ENCODE measurements at places on chromosomes 13 and 19. TPM values are rescaled to one million over a fixed set of nuclear protein-coding genes. Genes with fewer than 3 reads are reported as not detected.

DNA sequence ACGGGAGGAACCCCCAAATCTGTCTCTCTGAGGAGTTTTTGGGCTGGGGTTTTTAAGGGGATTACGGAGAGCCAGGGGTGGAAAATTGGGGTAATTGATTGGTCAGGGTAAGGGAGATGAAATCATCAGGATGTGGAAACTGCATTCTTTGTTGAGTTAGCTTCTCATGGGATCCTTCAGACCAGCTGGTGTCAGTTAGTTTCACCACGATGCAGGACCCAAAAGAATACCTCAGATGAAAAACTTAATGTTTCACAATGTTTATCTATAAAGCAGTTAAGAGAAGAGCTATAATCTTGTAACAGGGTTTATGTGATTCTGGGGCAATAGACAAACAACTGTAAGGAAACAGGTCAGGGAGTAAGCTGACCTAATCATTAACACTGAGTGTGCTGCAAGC is 230.8 kb downstream of the POU4F1 start:
- no peak for DNase-seq

DNA sequence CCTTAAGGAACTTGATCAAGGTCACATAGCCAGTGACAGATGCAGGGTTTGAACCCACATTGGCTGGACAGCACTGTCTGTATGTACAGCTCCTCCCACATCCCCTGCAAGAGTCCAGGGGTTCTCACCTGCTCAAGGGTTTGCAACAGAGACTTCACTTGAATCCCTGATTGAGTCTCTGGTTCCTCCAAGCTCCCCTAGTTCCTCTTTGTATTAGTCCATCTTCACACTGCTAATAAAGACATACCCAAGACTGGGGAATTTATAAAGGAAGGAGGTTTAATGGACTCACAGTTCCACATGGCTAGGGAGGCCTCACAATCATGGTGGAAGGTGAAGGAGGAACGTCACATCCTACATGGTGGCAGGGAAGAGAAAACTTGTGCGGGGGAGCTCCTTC is 72.8 kb upstream of the CLDN10 start:
- DNase-seq, result no peak

DNA sequence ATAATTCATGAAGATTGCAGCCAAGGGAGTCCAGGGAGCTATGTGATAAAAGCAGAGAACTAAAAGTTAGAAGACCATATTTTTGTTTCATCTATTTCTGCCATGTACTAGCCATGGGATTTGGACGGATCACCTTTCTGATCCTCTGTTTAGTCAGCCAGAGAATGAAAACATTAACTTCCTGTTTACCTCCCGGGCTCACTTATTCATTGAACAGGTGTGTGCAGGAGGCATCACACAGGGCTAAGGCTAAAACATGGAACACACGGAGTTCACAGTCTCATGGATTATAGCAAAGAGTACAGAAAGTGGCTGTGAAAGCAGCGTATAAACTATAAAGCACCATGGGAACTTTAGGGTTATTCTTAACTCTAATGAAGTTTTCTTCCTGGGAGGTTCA is 96.8 kb downstream of the GPR12 start:
- DNase-seq, result no peak

The IGFL4 gene
- total RNA-seq, result not detected

GRCh38 chr13:31631071-31631470 is 108.3 kb upstream of the RXFP2 start:
- DNase-seq, result no peak

DNA sequence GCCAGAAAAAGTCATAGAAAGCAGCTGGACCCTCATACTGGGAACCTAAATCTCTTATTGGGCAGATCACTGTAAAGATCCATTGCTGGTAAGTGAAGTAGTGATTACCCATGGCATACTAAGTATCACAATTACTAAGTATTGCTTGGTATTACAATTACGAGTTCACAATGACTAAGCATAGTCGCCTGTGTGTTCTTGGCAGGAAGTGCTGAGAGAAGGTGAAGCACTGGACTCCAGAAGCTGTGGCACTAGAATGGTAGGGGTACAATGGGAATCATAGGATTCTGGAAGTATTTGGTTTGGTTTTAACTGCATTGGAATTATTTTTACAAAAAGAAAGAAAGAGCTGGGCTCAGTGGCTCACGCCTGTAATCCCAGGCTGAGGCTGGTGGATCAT is 20.3 kb downstream of the LGALS16 start:
- DNase-seq, result no peak

DNA sequence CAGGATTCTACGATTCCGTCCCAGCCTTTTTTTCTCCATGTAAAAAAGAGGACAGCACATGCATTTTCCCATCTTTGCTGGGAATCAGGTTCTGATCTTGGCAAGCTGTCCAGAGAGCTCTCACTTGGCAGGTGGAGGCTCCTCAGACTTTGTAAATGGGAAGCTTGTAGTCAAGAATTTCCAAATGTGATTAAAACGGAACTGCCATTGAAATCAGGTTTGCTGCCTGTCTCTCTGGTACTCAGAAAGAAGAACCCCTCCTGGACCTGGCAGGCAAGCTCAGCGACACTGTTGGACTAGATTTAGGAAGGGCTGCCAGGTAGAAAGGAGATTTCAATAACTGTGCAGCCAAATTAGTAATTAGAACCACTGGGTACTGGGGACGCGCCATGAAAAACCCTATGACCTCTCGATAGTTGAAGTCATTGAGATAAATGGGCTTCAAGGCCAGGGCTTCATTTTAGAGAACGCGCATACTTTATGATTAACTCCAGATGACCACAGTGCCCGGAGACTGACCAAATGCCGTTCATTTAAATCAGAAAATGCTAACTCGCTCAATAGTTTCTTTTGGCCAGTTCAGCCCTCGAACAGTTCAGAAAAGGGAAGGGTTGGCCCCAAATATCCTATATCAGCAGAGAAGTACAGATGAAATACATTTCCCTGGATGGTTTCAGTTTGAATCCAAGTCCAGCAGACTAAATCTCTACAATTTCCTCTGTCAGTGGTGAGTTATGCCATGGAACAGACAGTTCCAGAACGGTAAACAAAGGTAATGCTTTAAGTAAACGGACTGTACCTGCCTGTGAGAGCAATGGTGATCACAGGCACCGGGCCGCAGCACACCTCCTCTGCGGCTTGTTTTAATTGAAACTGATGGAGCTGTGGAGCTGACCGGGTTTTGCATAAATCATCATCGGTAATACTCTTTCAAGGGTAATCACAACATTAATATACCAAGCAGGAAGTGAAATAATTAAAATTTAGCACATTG is 517.4 kb downstream of the RFC3 start:
- no peak for DNase-seq

GRCh38 chr19:4691373-4691772 is 21.2 kb upstream of the MYDGF start:
- no peak for DNase-seq

DNA sequence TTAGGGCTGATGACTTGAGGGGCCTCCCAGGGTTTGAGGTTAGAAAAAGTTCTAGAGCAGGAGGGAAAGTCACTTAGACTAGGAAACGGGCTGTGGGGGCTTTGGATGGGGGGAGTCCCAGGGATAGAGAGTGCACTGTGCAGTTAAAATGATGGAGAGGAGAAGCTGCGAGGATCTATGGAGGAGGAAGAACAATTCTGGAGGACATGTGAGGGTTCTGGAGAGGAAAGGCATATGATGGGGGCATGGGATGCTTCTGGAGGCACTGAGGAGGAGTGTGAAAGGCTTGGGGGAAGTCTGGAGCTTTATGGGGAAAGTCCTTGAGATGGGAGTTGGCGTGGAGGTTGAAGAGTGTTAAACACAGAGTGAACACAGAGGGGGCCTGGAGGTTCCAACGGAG is 2.2 kb downstream of the KCNC3 start:
- DNase-seq, result no peak

- DNase-seq, result no peak
Measured at GRCh38 chr13:45838171-45838745, 13.3 kb downstream of the SIAH3 start.

GRCh38 chr19:2983351-2984214 is 6.2 kb downstream of the TLE6 start:
- DNase-seq, result no peak

DNA sequence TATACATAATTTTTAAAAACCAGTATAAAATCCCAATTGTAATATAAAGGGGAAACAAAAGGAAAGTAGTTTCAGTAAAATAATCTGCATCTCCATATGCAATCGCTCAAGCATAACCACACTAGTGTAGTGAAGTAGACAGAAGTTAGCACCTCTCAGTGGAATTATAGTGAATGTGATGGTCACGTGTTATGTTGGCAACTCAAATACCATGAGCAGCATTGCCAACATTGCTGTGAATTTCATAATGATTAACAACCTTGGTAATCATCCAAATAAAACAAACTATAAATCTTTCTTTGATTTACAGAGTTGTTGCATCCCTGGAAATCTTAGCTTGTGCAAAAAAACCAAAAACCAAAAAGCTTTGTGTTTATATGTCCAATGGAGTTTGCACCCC is 77.3 kb upstream of the SIAH3 start:
- peak; percentile 52 for DNase-seq

GRCh38 chr13:82934000-82934399 is 948.3 kb downstream of the SLITRK1 start:
- no peak for DNase-seq

DNA sequence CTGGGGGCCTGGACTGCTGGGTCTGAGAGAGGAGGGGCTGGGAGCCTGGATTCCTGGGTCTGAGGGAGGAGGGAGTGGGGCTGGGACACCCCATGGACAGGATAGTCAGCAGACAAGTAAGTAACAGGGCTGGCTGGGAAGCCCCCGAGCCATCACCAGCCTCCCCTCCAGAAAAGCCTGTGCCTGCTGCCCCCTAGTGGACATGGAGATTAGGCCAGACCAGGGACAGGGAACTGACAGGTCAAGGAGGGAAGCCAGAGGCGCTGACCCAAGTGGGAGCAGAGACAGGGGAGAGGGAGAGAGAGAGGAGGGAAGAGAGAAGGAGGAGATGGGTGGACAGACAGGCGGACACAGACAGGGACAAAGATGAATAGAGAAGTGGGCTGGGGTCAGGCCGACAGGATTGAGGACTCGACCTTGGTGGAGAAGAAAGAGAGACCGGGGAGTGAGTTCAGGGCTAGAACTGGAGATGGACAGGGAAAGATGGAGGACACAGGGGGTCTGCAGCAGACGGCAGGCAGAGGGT is 6.7 kb upstream of the ERFL start:
- DNase-seq, result peak; percentile 61

The KLHL26 gene
- 4.1 TPM for total RNA-seq

The FFAR3 gene
- not detected for total RNA-seq

The NRTN gene
- total RNA-seq, result 15.0 TPM

DNA sequence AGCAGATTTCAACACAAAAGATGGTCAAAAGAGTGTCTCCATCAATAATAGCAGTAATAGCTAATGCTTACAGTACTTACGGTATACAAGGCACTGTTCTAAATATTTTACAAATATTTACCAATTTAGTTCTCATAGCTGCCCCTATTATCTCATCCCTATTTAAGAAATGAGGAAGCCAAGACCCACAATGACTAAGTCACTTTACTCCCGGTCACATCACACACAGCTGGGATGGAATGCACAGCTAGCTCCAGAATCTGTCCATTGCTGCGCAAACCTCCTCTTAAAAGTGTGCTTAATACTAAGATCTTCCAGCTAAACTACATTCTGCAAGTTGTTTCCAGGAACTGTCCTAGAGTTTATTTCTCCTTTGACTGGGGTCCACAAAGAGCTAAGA is 63.4 kb downstream of the RAP2A start:
- DNase-seq, result no peak

GRCh38 chr13:75173457-75174356 is 308.3 kb downstream of the TBC1D4 start:
- DNase-seq, result no peak

The C19orf81 gene
- 13.5 TPM for total RNA-seq

DNA sequence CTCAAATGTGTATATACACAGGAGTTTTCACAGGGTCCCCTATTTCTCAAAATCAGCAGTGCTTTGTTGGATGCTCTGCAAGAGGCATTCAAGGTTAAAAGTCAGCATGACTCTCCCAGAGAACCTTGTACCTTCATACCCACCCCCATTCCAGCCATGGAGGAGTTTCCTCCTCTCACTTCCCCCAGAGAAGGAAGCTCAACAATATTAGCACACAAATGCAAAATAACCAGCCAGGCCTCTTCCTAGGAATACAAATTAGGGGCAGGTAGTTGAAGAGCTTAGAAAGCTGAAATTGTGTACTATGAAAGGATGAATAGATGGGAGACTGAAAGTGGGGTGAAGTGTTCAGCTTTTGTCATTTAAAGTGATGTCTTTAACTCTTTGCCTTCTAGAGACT is 43.8 kb downstream of the SPRY2 start:
- no peak for DNase-seq

The OR2Z1 gene
- not detected for total RNA-seq

GRCh38 chr13:38752686-38753085 is 65.8 kb downstream of the FREM2 start:
- DNase-seq, result no peak

DNA sequence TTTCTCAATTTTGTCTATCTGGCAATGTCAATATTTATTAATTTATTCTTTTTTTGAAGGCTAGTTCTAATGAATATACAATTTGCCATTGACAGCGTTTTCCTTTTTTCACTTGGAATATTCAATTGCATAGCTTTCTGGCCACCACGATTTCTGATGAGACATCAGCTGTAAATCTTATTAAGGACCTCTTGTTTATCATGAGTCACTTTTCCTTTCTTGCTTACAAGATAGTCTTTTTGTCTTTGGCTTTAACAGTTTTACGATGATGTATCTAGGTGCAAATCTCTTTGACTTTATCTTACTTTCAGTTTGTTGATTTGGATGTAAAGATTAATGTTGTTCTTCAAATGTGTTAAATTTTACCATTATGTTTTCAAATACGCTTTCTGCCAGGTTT is 991.6 kb upstream of the SLC10A2 start:
- no peak for DNase-seq

DNA sequence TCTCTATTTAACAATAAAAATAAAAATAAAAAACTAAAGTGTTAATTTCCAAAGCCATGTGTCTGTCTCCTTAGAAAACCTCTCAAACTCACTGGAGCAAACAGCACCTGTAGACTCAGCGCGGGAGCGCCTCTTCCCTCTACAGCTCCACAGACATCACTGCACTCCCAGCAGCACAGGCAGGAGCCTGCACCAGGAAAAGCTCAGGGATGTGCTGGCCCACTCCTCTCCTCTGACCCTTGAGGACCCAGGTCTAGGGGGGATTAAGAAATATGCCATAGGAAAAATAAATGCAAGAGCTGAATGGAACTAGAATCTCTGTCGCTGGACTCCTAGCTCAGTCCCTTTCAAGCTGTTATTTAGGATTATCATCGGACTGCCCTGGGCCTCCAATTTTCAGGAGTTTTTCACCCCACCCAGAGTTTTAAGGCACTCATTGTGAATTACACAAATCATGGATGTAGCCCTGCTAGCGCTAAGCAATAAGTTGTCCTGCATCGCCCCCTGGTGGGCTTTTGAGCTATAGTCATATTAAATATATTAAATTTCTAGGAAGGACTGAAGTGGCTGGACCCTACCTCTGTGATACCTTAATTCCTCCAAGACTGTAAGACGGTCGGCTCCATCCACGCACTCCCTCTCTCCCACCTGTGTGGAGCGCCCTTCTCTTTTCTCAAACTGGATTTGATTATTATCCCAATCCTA is 333.9 kb downstream of the UQCRFS1 start:
- peak; percentile 42 for DNase-seq

The RNF225 gene
- not detected for total RNA-seq

All from Caki2 (cell line).